A172 (cell line): ENCODE measurements at places on chromosomes 7 and 10.

- DNase-seq: no peak
Measured at GRCh38 chr7:29013082-29013695, 55.1 kb upstream of the TRIL start.

DNA sequence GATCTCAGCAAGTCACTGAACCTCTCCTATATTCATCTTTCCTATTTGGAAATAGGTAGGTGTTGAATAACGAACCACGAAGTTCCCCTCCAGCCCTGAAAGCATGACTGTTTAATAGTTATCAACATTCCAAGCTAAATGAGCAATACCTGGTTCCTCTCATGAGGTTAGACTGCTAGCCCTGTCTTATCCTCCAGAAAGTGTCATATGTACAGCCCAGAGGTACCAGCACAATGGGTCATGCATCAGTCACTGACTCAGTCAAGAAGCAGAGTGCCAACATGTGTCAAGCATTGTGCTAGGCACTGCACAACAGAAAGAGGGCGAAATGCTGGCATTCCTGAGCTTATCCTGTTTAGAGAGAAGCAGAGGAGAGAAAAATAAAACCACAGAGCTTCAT lies 70.0 kb downstream of the AMPH start:
- DNase-seq: peak; percentile 69

GRCh38 chr7:80078159-80078731 lies 56.4 kb upstream of the GNAI1 start:
- DNase-seq: peak; percentile 31

GRCh38 chr7:2821161-2821841 lies 22.8 kb downstream of the GNA12 start:
- peak; percentile 96 for DNase-seq

- no peak for DNase-seq
Measured at GRCh38 chr7:41104631-41105030, 598.3 kb downstream of the INHBA start.

DNA sequence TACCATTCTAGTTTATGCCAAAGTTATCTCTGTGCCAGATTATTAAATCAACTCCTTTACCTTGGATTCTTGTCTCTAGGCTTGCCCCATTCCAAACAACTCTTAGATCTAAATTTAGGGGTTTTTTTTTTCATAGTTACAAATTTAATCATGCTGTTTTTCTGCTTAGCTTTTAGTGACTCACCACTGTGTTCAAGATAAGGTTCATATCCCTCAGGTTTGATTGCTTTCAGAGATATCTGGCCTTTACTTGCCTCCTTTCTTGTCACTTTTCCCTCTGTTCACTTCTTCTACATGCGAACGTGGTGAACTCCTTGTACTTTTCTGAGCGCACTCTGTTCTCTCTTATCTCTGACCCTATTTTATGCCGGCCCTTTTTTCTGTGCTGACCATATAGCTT lies 78.2 kb downstream of the VPS50 start:
- peak; percentile 46 for DNase-seq

DNA sequence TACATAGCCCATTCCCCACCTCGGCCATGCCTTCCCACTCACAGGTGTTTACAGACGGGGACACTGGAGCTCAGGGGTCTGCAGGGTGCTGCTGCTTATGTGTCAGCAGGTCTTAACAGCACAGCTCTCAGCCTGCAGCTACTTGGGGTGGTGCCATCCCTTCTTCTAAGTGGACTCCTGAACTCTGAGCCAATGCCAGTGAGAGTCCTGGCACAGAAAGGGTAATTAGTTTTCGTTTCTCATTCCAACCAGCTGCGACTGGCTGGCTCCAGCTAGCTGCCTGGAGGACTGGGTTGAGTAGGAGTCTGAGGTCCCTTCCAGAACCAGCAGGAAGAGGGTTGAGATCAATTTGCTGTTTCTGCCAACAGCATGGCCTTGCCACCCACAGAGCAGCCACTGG lies 88.3 kb upstream of the AGK start:
- no peak for DNase-seq

DNA sequence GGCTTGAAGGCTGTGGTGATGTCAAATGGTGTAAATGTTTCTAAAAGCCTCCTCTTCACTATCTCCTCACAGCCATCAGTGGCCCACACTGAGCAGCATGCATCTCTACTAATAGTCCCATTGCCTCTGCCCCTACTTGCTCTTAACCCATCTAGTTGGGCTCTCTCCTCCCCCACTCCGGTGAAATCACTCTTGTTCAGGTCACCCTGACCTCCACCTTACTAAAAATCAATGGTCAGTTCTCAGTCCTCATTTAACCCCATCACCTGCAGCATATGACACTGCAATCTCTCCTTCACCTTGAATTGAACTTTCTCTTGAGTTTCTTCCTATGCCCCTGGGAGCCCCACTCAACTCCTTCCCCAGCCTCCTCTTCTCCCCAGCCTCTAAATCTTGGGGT lies 355.1 kb upstream of the AOAH start:
- no peak for DNase-seq

DNA sequence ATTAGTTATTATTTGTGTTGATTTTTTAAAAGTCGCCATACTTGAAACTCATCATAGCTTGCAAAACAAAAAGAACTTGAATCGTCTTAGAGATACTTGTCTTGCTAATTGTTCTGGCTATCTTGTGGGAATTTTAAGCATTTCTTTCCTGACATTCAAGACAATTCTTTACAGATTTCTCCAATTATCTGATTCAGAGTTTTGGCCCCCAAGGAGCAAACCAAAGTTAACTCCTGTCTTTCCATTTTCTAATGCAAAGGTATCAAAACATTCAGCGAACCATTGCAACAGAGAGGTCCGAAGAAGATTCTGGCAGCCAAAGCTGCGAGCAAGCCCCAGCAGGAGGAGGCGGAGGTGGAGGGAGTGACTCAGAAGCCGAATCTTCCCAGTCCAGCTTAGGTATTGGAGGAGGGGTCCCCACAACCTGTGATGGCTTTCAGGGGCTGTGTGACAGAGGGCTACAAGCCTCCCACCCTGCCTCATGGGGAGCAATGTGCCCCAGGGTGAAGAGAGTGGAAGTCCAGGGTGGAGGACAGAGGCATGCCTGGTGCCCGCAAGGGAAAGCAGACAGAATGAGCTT lies 119.4 kb upstream of the STK17A start:
- DNase-seq: no peak

DNA sequence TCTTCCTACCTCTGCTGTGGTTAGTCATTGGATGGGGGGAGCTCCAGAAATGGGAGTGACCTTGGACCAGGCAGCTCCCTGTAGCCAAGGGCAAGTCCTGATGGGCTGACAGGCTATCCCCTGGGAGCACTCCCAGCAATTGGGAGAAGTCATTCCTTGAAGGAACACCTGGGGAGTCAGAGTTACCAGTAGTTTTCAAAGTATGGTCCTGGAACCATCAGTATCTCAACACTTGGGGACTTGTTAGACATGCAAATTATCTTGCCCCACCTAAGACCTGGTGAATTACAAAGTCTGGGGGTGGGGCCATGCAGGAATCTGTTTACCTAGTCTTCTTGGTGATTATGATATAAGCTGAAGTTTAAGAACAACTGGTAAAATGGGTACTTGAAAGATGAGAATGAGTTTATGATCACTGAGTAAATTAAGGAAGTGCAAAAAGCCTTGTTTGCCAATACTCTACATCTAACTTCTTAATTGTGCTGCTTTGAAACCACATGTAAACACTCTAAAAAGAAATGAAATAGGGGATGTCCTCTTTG lies 287.3 kb upstream of the LRRN3 start:
- DNase-seq: no peak

DNA sequence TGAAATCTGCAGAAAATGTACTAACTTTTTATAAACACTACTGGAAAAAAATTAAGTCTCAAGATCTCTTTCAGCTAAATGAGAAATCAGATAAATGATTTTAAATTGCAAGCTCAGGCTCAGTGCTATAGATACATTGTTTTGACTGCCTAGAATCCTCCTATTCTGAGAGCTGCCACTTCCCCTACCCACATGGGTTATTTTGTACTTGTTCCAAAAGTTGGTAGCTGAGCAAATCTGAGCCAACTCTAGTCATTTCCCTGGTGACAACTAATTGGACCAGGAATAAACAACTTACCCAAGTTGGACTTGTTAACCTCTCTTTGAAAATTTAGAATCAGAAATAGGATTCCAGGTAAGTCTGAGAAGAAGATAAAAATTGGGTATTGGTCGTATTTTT lies 202.1 kb downstream of the MBL2 start:
- DNase-seq: no peak

DNA sequence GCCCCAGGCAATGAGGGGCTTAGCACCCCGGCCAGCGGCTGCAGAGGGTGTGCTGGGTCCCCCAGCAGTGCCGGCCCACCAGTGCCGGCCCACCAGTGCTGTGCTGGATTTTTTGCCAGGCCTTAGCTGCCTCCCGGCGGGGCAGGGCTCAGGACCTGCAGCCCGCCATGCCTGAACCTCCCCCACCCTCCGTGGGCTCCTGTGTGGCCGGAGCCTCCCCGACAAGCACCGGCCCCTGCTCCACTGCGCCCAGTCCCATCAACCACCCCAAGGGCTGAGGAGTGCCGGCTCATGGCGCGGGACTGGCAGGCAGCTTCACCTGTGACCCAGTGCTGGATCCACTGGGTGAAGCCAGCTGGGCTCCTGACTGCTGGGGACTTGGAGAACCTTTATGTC lies 3.5 kb upstream of the ACSL5 start:
- no peak for DNase-seq

GRCh38 chr7:2282185-2282751 lies 32.0 kb downstream of the SNX8 start:
- DNase-seq: no peak

DNA sequence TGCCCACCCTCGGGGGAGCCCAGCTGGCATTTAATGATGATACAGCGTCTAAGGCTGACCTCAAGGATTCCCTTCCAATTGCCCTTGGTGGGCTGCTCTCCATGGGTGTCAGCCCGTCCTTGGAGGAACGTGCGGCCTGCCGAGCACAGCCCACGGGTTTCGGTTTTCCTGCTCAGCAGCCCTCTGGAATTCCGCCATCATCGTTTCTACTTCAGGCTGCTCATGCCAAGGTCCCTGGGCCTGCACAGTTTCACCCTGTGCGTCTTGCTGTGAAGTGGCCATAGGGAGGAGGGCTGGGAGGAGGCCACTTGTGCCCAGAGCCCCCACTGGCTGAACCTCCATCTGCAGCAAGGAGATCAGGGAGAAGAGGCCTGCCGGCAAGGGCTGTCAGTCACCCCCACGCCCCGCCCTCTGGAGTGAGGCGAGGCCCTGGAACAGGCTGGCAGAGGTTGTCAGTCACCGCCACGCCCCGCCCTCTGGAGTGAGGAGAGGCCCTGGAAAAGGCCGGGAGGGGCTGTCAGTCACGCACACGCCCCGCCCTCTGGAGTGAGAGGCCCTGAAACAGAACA lies 82.8 kb downstream of the CHST15 start:
- no peak for DNase-seq

- no peak for DNase-seq
Measured at GRCh38 chr10:120803972-120804371, 47.2 kb upstream of the WDR11 start.

DNA sequence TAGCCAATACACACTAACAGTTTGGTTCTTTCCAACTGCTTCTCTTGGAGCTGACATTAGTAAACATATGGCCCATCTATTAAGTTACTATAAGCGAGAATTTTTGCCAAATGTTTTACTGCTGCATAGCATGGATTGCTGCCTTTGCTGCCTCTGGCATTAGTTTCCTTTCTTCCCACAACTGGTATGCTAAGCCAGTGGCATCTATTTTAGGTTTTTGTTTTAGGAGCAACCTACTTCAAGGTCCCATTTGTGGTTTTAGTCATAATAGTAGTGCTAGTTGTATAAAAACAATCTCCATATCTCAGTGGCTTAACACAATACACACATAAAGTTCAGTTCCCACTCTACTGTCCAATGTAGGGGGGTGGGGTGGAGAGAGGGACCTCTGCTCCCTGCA lies 25.9 kb upstream of the PANK1 start:
- no peak for DNase-seq

DNA sequence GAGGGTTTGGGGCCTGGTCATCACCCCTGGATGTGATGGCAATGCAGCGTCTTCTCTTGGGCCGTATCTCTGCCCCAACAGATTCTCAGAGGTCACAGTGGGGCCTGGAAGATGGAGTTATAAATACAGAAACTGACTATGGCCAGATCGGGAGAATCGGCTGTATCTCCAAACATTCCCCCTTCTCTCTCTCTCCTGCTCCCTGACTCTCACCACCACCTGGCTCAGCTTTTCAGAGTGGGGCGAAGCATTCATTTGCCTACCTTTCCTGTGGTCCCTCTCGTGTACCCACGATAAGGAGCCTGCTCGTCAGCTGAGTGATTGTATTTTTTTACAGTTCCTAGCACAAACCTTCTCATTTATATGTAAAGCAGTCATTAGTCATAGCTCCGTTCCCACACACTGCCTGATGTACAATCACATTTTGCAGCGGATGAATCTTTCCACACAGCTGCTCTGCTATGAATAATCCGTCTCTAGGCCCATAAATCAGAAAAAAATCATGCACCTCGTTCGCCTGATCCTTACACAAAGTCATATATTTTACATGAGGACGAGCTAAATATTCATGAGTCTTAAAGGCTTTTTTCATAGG lies 23.2 kb upstream of the BTRC start:
- DNase-seq: peak; percentile 90

GRCh38 chr10:1215862-1216573 lies 159.8 kb downstream of the WDR37 start:
- DNase-seq: no peak

GRCh38 chr10:33883881-33884280 lies 549.4 kb upstream of the NRP1 start:
- no peak for DNase-seq

- no peak for DNase-seq
Measured at GRCh38 chr10:130439766-130440165, 303.6 kb downstream of the GLRX3 start.

DNA sequence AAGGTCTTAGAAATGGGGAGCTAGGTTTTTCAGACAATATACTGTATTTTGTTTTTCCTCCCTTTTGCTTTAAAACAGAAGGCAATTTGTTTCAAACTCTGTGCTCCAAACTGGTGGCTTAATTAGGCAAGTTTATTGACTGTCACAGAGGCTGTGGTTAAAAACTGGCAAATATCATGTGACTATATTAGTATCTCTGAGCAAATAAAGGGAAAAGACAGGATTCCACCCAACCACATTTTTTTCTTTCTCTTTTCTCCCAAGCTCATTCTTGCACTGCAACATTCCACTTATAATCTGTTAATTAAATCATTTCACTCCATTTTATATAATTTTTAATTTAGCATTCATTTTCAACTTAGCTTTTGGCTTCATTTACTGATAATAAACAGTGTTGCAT lies 615.8 kb downstream of the AUTS2 start:
- DNase-seq: no peak

GRCh38 chr7:31443457-31443856 lies 70.4 kb upstream of the ITPRID1 start:
- DNase-seq: peak; percentile 48

- DNase-seq: no peak
Measured at GRCh38 chr7:63925626-63926460, 72.8 kb upstream of the ZNF722 start.

- DNase-seq: peak; percentile 95
Measured at GRCh38 chr7:69871213-69871885, 273.1 kb downstream of the AUTS2 start.
